ENCODE measurements at places on chromosomes 7 and 10.

DNA sequence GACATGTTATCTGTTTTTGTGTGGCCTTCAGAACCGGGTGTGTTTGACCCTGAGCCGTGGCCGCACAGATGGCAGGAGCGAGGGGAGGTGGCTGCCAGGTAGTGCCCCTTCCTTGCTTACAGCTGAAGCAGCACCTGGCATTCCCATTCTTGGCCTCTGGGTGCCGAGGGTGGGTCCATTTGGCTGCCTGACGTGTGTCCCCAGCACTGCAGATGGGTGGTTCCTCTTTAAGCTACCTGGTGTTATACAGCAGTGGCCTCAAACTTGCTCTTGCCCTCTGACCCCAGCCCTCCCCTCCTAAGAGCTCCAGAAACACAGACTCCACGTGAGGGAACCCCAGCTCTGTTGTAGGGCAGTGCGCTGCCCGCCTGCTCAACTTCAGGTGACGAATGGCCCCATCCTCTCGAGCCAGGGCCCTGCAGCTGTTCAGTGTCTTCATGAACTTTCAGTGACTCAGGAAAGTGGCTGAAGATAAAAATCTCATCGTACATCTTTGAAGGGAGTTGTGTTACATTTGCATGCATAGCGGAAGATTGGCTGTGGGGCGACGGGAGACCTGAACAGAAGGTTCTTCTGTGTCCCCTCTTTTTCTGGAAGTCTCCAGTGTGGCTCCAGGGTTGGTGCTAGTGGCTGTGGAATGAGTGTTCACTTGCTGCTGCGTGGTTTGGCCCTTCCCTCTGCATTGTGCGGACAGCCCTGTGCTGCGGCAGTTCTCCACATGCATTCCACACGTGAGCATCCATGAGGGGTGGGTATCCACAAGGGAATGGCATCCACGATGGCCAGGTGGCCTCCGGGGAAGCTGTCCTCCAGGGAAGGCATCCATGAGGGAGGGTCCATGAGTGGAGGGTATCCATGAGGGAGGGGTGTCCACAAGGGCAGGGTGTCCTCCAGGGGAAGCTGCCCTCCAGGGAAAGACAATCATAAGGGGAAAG is 91.6 kb downstream of the INPP5A start:
- DNase-seq = no peak

DNA sequence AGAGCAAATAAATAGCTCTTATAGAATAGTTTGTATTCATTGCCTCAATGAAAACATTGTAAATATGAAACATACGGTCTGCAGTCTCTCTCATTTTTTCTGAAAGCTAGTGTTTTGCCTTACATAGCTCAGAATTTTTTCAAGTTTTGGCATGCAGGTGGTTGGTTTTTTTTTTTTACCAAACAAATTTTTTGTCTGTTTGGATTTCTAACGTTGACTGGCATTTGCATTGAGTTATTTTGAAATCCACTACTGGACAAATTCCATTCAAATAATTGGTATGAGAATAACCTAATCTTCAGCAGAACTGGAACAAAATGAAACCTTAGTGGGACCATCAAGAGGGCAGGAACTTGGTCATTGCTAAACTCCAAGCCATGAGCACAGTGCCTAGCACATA is 107.6 kb upstream of the SAMD8 start:
- no peak for DNase-seq

DNA sequence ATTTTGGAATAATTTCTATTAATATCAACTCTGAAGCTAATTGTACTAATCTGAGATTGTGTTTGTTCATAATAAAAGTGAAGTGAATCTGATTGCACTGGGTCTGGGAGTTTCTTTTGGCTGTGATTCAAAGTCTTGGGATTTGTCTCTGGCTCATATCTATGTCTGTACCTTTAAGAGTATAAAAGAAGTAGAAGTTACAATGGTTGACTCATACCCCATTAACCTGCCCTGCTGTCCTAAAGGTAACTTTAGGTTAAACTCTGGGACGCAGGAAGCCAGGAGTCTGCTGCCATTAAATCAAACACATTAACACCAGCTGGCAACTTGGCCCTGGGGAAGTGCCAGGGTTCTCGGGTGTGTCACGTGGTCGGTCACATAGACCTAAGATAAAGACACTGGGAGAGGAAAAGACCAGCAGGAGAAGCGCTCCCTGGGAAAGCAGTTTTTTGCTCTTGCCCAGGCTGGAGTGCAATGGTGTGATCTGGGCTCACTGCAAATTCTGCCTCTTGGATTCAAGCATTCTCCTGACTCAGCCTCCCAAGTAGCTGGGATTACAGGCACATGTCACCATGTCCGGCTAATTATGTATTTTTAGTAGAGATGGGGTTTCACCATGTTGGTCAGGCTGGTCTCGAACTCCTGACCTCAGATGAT is 17.8 kb downstream of the SCD start:
- DNase-seq = peak; percentile 62

GRCh38 chr7:118245267-118246040 is 20.9 kb downstream of the ANKRD7 start:
- DNase-seq = no peak

DNA sequence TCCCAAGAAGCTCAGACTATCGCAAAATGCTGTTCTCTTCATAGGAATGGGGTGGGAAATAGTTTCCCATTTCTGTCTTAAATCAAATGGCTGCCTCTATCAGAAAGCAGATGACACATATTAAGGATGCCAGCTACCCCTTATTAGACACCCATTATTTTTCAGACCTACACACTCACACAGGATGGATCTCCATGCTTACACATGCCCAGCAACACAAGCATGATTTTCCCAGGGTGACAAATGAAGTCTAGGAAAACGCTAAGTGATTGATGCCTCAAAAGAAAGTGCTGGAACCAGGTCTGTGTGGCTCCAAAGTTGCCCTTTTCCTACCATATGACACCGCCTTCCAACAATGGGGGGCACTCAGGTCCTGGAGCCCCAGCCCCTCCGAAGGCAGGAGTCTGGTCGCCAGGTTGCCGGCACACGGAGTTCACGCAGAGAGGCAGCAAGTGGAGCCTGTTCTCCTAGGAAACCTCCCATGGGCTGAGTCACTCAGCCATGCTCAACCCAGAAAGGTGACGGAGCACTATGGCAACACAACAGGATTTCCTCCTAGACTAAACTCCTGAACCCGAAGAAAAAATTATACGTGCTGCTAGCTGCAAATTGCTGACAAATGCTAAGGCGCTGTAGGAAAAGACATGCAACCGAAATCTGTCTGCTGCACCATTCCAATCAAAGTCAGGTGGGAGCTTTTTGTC is 19.8 kb downstream of the VOPP1 start:
- DNase-seq = no peak

DNA sequence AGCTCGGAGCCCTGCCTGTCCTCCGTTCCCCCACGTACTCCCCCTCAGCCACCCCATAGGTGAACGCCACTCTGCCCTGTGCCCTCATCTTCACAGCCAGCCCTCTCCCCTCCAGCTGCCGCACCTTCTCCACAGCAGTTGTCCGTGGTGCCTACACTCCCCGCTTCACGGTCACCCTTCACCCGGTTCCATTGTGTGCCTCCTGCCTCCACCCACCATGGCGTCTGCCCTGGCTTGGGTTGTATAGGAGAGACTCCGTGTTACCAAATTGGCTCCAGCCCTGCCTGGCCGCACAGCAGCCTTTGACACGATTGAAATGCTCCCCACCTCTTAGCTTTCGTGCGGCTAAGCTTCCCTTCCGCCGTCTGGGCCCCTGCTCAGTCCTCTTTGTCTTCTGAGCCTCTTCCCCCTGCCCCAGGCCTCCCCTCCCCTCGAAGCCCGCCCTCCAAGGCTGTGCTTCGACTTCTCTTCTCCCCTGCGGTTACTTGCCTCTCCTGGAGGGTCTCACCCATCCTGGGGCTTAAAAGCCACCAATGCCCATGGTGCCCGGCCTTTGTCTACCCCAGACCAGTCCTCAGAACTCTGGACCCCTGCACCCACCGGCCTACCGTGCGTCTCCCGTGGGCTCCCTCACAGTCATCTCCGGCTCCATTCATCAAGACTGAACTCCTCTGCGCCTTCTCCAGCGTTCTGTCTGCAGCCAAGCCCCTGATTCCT is 18.5 kb upstream of the NODAL start:
- DNase-seq = no peak

- no peak for DNase-seq
These were observed 89.7 kb downstream of the PTPRE start for GRCh38 chr10:127996586-127996985.

DNA sequence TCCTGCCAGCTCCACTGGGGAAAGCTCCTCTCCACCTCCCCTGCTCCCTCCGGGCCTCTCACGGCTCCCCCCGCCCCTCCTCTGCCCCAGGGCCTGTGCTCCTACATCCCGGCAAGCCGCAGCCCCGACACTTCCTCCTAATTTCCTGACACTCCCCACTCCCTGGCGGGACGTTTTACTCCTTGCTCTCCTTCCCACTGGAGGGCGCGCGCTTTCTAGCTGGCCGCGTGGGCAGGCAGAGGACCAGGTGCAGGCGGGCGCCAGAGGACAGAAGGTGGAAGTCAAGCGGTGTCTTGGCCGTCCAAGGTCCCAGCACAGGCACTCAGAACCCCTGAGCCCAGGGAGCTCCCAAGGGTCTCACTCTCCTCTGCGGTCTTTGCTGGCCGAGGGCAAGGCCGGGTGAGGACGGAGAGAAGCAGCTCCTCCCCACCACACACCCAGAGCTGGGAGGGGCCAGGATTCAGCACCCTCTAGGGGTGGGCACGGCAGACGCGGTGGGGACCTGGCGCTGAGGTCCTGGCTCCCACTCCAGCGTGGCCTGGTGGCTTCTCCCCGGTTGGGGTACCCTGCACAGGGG is 19.1 kb downstream of the ADAM8 start:
- DNase-seq = no peak

DNA sequence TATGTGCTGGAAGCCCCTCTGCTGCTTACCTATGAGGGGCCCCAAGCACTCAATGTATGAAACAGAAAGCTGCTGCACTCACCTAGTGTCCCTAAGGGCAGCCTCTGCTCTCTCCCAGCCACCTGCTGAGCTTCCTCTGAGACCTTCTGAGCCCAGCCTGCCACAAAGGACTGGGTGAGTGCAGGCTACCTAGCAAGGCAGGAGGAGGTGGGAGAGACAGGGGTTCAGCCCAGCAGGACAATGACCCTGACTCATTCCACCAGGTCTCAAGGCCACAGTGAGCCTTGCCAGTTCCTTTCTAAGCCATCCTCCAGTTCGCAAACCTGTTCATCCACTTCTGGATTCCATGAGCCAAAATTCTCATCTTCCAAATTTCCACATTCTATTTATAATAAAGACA is 16.3 kb downstream of the VOPP1 start:
- no peak for DNase-seq

- DNase-seq = no peak
These were observed 15.6 kb downstream of the CLRN3 start for GRCh38 chr10:127877116-127877515.

GRCh38 chr10:96719850-96720421 is 378 bp downstream of the PIK3AP1 start:
- no peak for DNase-seq

- DNase-seq = no peak
These were observed 18.0 kb downstream of the UPP1 start for GRCh38 chr7:48106906-48107659.

DNA sequence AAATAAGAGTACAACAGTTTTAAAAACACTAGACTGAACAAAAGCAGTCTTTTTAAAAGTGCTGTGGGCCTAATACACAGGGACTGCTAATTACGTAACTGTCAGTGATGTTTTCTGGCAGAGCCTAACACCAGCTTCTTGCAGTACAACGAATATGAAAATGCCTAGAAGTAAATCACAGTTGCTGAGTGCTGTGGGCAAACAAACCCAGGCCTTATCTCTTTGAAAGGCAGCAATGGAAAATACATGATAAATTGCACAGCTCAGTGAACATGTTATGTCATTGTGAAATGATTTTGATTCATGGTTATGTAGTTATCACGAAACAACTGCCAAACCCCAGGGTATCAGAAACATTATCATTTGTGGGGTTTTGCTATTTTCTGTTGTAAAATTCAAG is 428.4 kb downstream of the GFRA1 start:
- DNase-seq = no peak

- no peak for DNase-seq
These were observed 196.4 kb downstream of the GFRA1 start for GRCh38 chr10:116076621-116077020.

DNA sequence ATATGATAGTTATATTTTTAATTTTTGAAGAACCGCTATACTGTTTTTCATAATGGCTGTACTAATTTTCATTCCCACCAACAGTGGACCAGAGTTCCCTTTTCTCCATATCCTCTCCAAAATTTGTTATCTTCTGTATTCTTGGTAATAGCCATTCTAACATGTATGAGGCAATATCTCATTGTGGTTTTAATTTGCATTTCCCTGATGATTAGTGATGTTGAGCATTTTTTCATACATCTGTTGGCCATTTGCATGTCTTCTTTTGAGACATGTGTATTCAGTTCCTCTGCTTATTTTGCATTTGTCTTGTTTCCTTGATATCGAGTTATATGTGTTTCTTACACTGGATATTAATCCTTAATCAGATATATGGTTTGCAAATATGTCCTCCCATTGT is 770.8 kb upstream of the MBL2 start:
- no peak for DNase-seq

GRCh38 chr7:1708596-1709251 is 38.6 kb downstream of the ELFN1 start:
- DNase-seq = no peak

- DNase-seq = no peak
These were observed 175.2 kb downstream of the TPST1 start for GRCh38 chr7:66380272-66380888.

DNA sequence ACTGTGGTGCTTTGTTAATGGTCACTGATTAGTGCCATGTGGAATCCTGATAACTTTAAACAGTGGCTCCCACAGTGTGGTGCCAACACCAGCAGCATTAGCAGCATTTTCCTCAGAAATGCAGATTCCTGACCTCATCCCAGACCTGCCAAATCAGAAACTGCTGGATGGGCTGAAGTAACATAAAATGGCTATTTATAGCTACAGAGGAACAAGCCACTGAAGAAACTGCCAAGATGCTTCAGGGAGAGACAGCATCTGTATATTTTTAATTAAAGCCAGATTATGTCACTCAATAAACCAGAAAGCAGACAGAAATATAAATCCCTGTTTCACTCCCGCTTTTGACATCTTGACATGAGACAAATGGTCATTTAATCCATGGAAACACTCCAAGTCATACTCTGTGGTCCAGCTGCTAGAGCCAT is 178.5 kb downstream of the AMPH start:
- no peak for DNase-seq

GRCh38 chr10:102118867-102119266 is 1.3 kb downstream of the LDB1 start:
- DNase-seq = no peak

GRCh38 chr10:6311700-6312330 is 109.1 kb downstream of the PFKFB3 start:
- no peak for DNase-seq

GRCh38 chr7:155257482-155258225 is 40.0 kb upstream of the INSIG1 start:
- DNase-seq = no peak
